ENCODE measurements at places on chromosomes 2 and 18. TPM values are rescaled to one million over a fixed set of nuclear protein-coding genes. Genes with fewer than 3 reads are reported as not detected.

Gene NYAP2
- polyA plus RNA-seq: not detected

Gene LIMS3
- 7.6 TPM for polyA plus RNA-seq

Gene CYP27C1
- 0.70 TPM for polyA plus RNA-seq

Gene TMEM163
- polyA plus RNA-seq: not detected

Gene GPR45
- polyA plus RNA-seq: not detected

Gene TEX44
- polyA plus RNA-seq: not detected

Gene RNF144A
- 0.67 TPM for polyA plus RNA-seq

Gene DTNB
- 4.1 TPM for polyA plus RNA-seq

Gene HOXD13
- 1.9 TPM for polyA plus RNA-seq

Gene NHEJ1
- polyA plus RNA-seq: 8.3 TPM

Gene PPP1R1C
- polyA plus RNA-seq: not detected

Gene SEH1L
- polyA plus RNA-seq: 49.7 TPM

Gene CD8B2
- polyA plus RNA-seq: not detected

Gene GKN1
- polyA plus RNA-seq: not detected

Gene SULT1C2
- not detected for polyA plus RNA-seq

Gene MATN3
- polyA plus RNA-seq: 2.0 TPM

Gene TEKT4
- polyA plus RNA-seq: not detected

Gene CD226
- 0.16 TPM for polyA plus RNA-seq

Gene ASB3
- polyA plus RNA-seq: 18.6 TPM

Gene FER1L5
- 0.05 TPM for polyA plus RNA-seq

Gene TMEM237
- polyA plus RNA-seq: 92.7 TPM

Gene CNDP1
- not detected for polyA plus RNA-seq

Gene GPAT2
- polyA plus RNA-seq: 0.38 TPM

Gene TMEM247
- not detected for polyA plus RNA-seq

Gene NGEF
- 0.35 TPM for polyA plus RNA-seq

Gene KYNU
- not detected for polyA plus RNA-seq

Gene ADAM17
- 20.9 TPM for polyA plus RNA-seq

Gene SAG
- not detected for polyA plus RNA-seq

Gene LYG2
- not detected for polyA plus RNA-seq

Gene CIDEA
- not detected for polyA plus RNA-seq

Gene GPR39
- polyA plus RNA-seq: 1.6 TPM

Gene SRSF7
- 156 TPM for polyA plus RNA-seq

Gene BOLL
- polyA plus RNA-seq: not detected

Gene MITD1
- polyA plus RNA-seq: 20.7 TPM

Gene PER2
- polyA plus RNA-seq: 1.6 TPM

Gene BMP10
- polyA plus RNA-seq: not detected

Gene ANKRD62
- not detected for polyA plus RNA-seq

Gene HRH4
- not detected for polyA plus RNA-seq

Gene RNU2-63P
- not detected for polyA plus RNA-seq

Gene MOGAT1
- not detected for polyA plus RNA-seq

Gene DNAH6
- polyA plus RNA-seq: not detected

Gene IL1RL2
- 2.0 TPM for polyA plus RNA-seq

Gene TUBA3E
- polyA plus RNA-seq: not detected

Gene MAP3K2
- polyA plus RNA-seq: 36.7 TPM

Gene GALR1
- not detected for polyA plus RNA-seq

Gene DRC1
- 0.35 TPM for polyA plus RNA-seq

Gene NAB1
- polyA plus RNA-seq: 13.0 TPM

Gene RGPD3
- 0.08 TPM for polyA plus RNA-seq

Gene CHPF
- polyA plus RNA-seq: 179 TPM

Gene FRZB
- not detected for polyA plus RNA-seq

Gene ABCA12
- not detected for polyA plus RNA-seq

Gene MBOAT2
- polyA plus RNA-seq: 103 TPM

Gene MYO7B
- polyA plus RNA-seq: not detected

Gene PROM2
- polyA plus RNA-seq: not detected

Gene KATNAL2
- polyA plus RNA-seq: 4.6 TPM

Gene PARD6G
- polyA plus RNA-seq: 0.42 TPM
